K562 (cell line): ENCODE measurements at places on chromosomes 1 and 21.

GRCh38 chr1:221394011-221394544 lies 347.8 kb downstream of the DUSP10 start:
- DNase-seq: no peak

GRCh38 chr1:15740924-15741850 lies 1.1 kb upstream of the TMEM82 start:
- DNase-seq: peak; percentile 94

- no peak for DNase-seq
These were observed 16.2 kb downstream of the KYAT3 start for GRCh38 chr1:88976235-88976634.

DNA sequence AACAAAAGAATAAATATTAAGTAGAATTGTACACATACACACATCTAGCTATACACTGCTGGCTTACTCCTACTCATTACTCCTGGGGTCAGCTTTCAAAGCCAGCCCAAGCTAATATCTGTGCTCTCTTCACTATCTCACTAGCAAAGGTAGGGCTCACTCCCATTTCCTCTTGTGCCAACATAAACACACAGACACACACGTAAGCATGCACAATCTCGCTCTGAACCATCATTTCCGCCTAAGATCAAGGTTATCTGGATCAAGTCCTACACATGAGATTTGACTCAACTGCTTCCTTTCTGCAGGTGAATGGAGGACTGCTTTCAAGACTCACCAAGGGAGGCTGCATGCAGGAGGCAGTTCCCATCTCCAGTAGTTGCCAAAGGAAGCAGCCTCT lies 28.8 kb upstream of the MTMR11 start:
- no peak for DNase-seq

GRCh38 chr1:89978755-89979154 lies 16.2 kb upstream of the ZNF326 start:
- no peak for DNase-seq

- no peak for DNase-seq
These were observed 187.1 kb downstream of the NRIP1 start for GRCh38 chr21:14877581-14878228.

DNA sequence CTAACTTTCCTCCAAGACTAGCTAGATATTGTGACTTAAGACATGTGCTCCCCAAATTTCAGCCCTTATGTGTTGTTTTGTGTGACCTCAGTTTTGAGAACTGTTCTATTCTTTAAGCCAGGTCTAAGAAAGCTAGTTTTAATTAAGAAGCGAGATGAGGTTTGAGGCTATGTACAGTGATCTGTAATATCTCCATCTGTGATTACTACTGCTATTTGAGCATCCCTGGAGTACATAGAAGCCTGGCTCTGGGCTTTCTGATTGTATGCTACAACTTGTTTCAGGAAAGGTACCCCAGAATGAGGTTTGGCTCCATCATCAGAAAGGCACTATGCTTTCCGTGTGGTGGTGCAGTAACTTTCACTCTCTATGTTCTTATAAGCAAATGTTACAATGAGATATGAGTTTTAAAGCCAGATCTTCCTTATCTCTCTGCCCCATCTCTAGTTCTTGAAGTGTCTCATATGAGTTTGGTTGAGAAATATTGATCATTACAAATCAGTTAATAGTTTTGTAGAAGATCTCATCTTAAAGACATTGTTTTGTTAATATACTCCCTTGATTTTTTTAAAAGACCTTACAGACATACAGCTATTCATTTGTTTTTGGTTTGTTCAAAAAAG lies 605 bp downstream of the RGS4 start:
- DNase-seq: no peak

GRCh38 chr1:236663934-236664333 lies 22.4 kb upstream of the ACTN2 start:
- DNase-seq: no peak

DNA sequence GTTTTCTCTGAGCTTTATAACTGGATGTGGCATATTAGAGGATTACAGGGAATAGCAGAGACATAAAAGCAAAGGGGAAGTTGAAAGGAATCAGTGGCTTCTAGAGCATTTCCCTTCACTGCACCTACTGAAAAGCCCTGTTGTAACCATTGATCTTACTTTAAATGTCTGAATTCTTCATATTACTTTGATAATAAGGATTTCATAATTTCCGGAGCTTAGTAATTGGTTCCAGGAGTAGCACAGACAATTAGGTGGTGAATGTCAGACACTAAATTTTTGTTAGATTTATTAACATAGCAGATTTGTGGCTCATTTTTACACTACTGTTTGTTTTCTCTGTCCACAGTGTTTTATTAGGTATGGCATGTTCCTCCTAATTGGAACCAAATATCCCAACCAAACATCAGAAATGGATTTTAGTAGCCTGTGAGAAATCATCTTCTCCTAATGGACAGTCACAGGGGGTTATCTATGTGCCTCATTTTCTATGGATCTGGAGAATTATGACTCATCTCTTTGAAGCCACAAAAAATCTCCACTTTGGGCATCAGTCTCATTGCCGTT lies 100.5 kb downstream of the GIPC2 start:
- DNase-seq: no peak

- DNase-seq: no peak
These were observed 292.4 kb downstream of the PTBP2 start for GRCh38 chr1:97013941-97014340.
